ENCODE measurements at places on chromosomes 2 and 18. TPM values are rescaled to one million over a fixed set of nuclear protein-coding genes. Genes with fewer than 3 reads are reported as not detected.

OTOF gene
- polyA plus RNA-seq, result 0.06 TPM

CMPK2 gene
- 0.49 TPM for polyA plus RNA-seq

CXCR2 gene
- polyA plus RNA-seq, result not detected

CFC1 gene
- polyA plus RNA-seq, result not detected

AKAIN1 gene
- polyA plus RNA-seq, result not detected

GPR35 gene
- polyA plus RNA-seq, result 0.18 TPM

SFT2D3 gene
- 4.5 TPM for polyA plus RNA-seq

GCG gene
- polyA plus RNA-seq, result not detected

RAD51AP2 gene
- not detected for polyA plus RNA-seq

CAMKMT gene
- 4.1 TPM for polyA plus RNA-seq

SP9 gene
- polyA plus RNA-seq, result not detected

MAIP1 gene
- 14.4 TPM for polyA plus RNA-seq

PKDCC gene
- polyA plus RNA-seq, result 3.0 TPM

ST6GAL2 gene
- not detected for polyA plus RNA-seq

POTEC gene
- polyA plus RNA-seq, result not detected

INHA gene
- 0.10 TPM for polyA plus RNA-seq

MAP2 gene
- polyA plus RNA-seq, result 19.4 TPM

SDC1 gene
- 3.2 TPM for polyA plus RNA-seq

EML4 gene
- 11.1 TPM for polyA plus RNA-seq

LRRTM1 gene
- not detected for polyA plus RNA-seq

DUSP2 gene
- polyA plus RNA-seq, result 0.35 TPM

KCNF1 gene
- 0.27 TPM for polyA plus RNA-seq

SIX2 gene
- 0.45 TPM for polyA plus RNA-seq

DLX2 gene
- not detected for polyA plus RNA-seq

HOXD11 gene
- polyA plus RNA-seq, result not detected

MMADHC gene
- 53.4 TPM for polyA plus RNA-seq

ZNF516 gene
- 3.6 TPM for polyA plus RNA-seq

PRSS56 gene
- polyA plus RNA-seq, result not detected

SPATA3 gene
- polyA plus RNA-seq, result not detected

IL36RN gene
- polyA plus RNA-seq, result not detected

FSHR gene
- not detected for polyA plus RNA-seq

CTNNA2 gene
- not detected for polyA plus RNA-seq

ALK gene
- polyA plus RNA-seq, result not detected

AMER3 gene
- not detected for polyA plus RNA-seq

KCNK3 gene
- polyA plus RNA-seq, result 0.03 TPM

KATNAL2 gene
- polyA plus RNA-seq, result 0.80 TPM

LYPD1 gene
- polyA plus RNA-seq, result 121 TPM

REG1B gene
- not detected for polyA plus RNA-seq

SLC9A2 gene
- 0.03 TPM for polyA plus RNA-seq

IGFBP5 gene
- polyA plus RNA-seq, result 0.03 TPM

EFEMP1 gene
- 10,356 TPM for polyA plus RNA-seq

EFHD1 gene
- 0.18 TPM for polyA plus RNA-seq

ZNF142 gene
- polyA plus RNA-seq, result 14.5 TPM

CNOT11 gene
- 40.5 TPM for polyA plus RNA-seq

ELOA2 gene
- polyA plus RNA-seq, result not detected

GPBAR1 gene
- 0.14 TPM for polyA plus RNA-seq

SOCS6 gene
- 8.6 TPM for polyA plus RNA-seq

DUSP19 gene
- 0.53 TPM for polyA plus RNA-seq

CNTNAP5 gene
- polyA plus RNA-seq, result not detected

CHST10 gene
- polyA plus RNA-seq, result 11.1 TPM
